Renal cortical epithelial cell (primary cell): ENCODE measurements at places on chromosomes 4 and X. TPM values are rescaled to one million over a fixed set of nuclear protein-coding genes. Genes with fewer than 3 reads are reported as not detected.

GLOD5 gene
- total RNA-seq = not detected in 2 replicates

GAGE12J gene
- total RNA-seq = not detected in 2 replicates

ZCCHC18 gene
- total RNA-seq = 2.9 and 13.9 TPM in 2 replicates

USO1 gene
- 139 and 141 TPM in 2 replicates for total RNA-seq

REST gene
- 32.5 and 71.8 TPM in 2 replicates for total RNA-seq

MAGEB1 gene
- total RNA-seq = not detected in 2 replicates

CDKL2 gene
- 7.3 and 15.8 TPM in 2 replicates for total RNA-seq

CXorf49 gene
- 0.69 TPM in 1 of 2 replicates, not detected in the other for total RNA-seq

- no peak for DNase-seq
These were observed 209.5 kb upstream of the PACRGL start for GRCh38 chr4:20490734-20491133.

DNA sequence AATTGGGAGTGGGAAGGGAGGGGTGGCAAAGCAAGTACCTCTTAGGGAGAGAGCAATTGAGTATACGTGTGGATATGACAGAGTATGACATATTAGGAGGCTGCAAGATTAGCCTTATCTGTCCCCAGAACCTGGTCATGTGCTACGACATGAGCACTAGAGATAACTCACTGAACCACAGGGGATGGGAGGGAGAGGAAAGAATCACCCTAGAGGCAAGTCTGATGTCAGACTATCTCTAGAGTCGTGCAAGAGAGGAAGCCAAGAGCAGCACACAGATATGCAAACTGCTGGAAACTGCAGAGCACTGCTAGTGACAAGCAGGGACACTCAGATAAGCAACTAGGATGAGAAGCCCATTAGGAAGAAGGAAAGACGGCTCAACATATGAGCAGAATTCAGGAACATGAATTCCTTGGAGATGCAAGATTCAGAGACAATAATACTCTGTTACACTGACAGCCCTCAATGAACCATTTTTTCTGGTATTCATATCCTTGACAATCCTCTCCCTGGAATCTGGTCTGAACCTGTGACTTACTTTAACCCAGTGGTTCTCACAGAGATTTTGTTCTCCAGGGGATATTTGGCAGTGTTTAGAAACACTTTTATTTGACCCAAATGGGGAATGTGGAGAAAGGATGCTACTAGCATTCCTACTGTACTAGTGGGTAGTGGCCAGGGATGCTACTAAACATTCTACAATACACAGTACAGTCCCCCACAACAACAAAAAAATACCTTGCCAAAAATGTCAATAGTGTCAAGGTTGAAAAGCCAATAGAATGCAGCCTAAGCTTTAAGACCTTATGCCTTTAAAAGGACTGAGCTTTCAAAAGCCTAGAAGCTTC, 84.0 kb upstream of the BMP2K start:
- DNase-seq = no peak

GRCh38 chr4:53716471-53717063, 125.3 kb upstream of the LNX1 start:
- DNase-seq = no peak

GRCh38 chrX:143634663-143635455, 1.0 kb downstream of the SLITRK4 start:
- DNase-seq = no peak

DNA sequence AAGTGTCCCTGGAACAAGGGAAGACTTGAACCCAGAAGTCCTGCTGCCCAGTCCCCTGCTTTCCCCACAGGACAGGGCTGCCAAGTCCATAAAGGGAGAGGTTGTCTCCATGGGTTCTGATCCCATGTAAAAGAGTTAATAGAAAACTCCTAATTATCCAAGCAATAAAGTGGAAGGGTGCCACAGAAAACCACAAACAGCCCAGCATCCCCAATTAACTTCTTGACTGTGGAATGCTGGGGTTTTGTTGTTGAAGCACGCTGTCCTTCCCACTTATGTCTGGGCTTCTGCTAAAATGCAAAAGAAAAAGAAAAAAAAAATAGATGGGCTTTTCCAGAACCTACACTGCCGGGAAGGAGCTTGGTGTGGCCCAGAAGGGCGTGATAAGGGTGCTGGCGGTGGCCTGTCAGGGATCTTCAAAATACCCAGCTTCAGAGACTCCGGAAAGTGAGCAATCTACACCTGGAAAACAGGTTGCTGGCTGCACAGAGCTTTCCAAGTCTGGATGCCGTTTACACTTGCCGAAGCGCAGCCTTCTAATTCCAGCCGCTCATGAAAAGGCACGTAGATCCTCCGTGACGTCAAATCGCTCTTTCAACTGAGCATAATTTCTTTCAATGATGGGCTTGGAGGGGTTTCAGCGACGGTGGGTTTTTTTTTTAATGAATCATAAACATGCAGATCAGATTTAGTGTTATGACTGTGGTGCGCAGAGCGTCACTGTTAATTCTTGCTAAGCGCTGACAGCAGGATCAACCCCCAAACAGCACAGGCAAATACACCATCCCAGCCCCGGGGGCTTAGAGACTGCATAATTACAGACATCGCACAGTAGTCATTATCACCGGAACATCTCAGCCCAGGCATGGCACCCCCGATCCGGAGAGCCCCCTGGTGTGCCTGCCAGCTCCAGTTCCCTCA, 197.6 kb downstream of the BCOR start:
- DNase-seq = peak; percentile 45

- DNase-seq = no peak
These were observed 48.5 kb downstream of the TLL1 start for GRCh38 chr4:165921546-165921945.

- no peak for DNase-seq
These were observed 711.3 kb upstream of the AMOT start for GRCh38 chrX:113551919-113552318.

DNA sequence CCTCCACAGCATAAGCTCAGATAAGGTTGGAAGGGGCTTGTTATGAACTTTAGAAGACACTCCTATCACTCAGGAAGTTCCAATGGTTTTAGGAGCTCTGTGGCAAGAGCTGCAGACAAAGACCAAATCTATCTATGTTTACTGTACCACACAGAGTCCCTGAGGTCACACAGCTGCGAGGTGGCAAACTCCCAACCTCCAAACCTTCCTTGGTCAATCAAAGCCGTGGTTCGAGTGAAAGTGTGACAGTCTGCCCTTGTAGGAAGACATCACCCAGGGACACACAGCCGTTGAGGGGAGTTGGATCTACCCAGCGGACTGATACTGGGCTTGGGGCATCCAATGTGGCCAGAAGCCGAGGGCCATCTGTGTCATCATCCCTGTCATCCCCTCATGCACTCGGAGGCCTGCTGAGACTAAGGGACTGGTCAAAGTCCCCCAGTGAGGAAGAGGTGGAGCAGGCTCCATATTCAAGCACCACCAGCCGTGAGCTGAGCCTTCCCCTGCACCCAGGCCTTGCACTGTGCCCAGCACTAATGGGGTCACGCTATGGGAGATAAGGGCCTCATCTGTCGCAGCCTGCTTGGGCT, 26.8 kb downstream of the MAN2B2 start:
- no peak for DNase-seq

GRCh38 chr4:89836031-89836745, 773 bp downstream of the SNCA start:
- no peak for DNase-seq

- no peak for DNase-seq
These were observed 19.8 kb upstream of the ZXDA start for GRCh38 chrX:57930051-57930450.

- no peak for DNase-seq
These were observed 27.2 kb downstream of the SPRY1 start for GRCh38 chr4:123423819-123424218.

DNA sequence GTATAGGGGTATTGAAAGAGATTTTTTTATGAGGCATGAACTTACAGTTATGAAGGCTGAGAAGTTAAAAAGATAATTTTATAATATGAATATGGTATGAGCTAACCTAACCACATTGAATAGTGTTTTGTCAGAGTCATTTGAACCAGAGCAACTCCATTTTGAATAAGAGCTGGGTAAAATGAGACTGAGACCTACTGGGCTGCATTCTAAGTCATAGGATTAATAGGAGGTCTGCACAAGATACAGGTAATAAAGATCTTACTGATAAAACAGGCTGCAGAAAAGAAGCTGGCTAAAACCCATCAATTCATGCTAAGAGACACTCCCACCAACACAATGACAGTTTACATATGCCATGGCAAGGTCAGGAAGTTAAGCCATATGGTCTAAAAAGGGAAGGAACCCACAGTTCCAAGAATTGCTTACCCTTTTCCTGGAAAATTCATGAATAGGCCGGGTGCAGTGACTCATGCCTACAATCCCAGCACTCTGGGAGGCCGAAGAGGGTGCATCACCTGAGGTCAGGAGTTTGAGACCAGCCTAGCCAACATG, 209.2 kb downstream of the TECRL start:
- DNase-seq = no peak

- DNase-seq = no peak
These were observed 6.6 kb upstream of the APLN start for GRCh38 chrX:129661369-129661768.

DNA sequence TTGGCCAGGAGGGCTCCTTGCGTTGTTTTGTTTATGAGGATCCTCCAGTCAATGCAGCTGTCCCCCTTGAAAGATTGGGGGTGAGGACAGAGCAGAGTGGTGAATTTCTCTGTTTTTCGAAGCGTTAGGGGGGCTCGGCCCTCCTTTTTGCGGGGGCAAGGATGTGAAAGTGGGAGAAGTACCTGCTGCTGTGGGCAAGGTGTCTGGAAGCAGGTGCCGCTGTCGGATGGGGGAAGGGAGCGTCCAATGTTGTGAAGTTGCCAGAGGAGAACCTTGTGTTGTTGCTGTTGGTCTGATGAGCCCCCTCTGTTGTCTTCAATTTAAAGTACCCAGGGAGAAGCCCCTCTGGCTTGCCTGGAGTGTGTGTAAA, 613 bp downstream of the GLRB start:
- no peak for DNase-seq

- no peak for DNase-seq
These were observed 328.2 kb downstream of the DTHD1 start for GRCh38 chr4:36609661-36610060.

DNA sequence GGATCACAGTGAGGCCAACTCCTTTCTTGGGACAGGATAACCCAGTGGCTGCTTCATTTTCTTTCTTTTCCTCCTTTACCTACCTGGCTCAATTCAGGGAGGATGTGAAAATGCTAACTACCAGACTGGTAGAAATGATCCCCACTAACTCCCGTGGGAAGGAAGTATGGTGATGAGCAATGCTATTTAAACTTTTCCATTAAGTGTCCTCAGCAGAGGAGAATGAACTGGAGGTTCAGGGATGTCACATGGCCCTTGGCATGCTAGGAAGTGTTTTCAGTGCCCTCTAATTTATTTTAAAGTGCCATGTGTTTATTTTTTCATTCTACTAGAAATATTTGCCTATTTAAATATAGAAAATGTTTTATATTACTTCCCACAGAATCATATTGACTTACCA, 363.9 kb downstream of the PPP3CA start:
- DNase-seq = no peak

- DNase-seq = no peak
These were observed 2.3 kb downstream of the CD99 start for GRCh38 chrX:2693113-2694002.
